ENCODE measurements at places on chromosomes 16 and 17.

DNA sequence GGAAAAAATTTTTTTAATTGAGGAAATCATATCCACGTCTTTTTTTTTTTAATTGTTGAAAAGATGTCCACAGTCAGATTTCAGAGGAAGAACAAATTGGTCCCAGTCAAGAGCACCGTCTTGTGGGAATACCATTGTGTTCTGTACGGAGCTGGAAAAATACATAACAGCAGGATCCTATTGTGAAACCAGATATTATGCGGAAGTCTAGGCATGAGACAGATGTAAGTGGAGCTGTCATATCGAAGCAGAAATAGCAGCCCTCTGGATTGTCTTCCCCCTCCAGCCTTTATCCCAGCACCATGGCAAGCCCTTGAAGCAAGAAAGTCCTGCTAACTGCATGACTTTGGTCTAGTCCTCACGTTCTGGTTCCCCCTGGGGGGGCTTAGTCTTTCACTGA, 391.6 kb upstream of the ASIC2 start:
- no peak for DNase-seq

GRCh38 chr16:8168016-8168415, 422.3 kb downstream of the TMEM114 start:
- DNase-seq, result no peak

GRCh38 chr17:3926860-3927627, 10.8 kb upstream of the P2RX1 start:
- DNase-seq, result no peak

DNA sequence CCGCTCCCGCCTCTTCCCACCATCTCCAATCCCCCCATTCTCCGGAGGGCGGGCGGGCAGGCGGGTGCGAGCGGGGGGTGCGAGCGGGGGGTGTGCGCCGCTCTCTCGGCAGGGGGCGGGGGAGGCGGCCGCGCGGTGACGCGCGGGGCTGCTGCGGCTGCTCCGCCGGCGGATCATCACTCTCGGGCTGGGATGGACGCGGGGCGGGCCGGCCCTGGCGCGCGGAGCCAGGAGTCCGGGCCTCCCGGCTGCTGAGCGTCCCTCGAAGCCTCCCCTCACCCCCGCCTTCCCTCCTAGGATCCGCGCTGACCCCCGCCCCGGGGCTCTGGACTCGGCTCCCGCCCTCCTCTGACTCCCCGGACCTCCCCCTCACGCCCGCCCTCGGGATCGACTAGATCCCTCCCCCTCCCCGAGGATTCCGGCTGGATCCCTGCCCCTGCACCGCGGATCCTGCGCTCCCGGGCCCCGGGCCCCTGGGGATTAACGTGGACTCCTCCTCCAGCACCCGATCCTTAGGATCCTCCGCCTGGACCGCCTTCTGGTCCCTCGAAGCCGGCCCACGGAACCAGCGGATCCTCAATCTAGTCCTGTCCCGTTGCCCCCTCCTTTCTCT, 946 bp upstream of the TMEM256 start:
- DNase-seq, result peak; percentile 38

DNA sequence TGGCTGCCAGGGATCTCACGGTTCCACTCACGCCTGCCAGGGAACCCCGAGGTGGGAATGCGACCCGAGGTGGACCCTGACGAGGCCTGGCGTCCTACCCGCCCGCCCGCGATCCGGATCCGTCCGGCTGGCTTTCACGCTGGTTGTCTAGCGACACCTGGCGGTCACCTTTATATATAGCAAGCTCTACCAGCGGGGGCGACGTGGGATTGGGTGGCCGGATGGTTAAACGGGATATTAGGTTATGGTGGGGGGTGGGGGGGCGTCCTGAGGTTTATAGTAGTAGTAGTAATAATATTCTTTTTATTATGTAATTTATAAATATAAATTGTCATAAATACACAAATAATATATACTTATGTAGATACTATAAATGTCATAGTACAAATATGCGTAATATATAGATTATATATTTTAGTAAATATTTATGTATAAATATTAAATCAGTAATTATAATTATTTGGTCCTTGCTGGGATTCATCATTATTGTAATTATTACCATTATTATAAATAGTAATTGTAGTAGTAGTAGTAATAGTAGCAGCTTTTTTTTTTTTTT, 136.9 kb downstream of the KCNJ12 start:
- peak; percentile 40 for DNase-seq
